ENCODE measurements at places on chromosomes 3 and 15.

DNA sequence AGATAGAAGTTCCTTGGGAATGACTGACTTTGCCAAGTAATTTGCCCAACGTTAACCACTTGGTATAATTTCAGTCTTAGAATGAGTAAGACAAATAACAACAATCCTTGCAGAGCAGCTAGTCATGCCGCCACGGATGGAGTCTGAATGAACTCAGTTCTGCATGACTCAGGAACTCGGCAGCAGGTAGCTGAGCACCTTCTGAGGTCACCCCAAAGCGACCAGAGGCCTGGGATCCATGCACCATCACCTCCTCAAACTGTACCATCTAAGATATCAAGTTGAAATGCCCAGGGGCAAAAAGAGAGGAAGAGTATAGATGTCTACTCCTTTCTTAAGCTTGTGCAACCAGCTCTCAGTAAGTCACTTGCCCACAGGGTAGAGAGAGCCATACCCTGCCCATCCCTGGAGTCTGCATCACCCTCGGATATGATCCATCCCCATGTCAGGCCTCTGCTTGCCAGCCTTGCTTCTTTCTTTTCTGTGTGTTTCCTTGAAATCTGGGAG, 8.5 kb upstream of the CDCP1 start:
- DNase-seq: peak; percentile 69

- peak; percentile 41 for DNase-seq
Measured at GRCh38 chr15:41933771-41934170, 38.6 kb downstream of the EHD4 start.

GRCh38 chr3:40869939-40870338, 329.4 kb upstream of the CTNNB1 start:
- DNase-seq: no peak

DNA sequence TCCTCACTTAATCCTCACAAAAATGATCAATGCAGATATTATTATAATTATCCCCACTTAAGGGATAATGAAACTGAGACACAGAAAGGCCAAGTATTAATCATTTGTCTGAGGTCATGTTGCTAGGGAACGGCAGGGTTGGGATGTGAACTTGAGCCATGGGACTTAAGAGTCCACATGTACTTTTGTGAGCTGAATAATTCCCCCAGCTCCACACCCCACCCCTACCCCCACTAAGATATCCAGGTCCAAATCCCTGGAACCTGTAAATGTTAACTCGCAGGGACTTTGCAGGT, 290.5 kb upstream of the GADL1 start:
- DNase-seq: no peak

DNA sequence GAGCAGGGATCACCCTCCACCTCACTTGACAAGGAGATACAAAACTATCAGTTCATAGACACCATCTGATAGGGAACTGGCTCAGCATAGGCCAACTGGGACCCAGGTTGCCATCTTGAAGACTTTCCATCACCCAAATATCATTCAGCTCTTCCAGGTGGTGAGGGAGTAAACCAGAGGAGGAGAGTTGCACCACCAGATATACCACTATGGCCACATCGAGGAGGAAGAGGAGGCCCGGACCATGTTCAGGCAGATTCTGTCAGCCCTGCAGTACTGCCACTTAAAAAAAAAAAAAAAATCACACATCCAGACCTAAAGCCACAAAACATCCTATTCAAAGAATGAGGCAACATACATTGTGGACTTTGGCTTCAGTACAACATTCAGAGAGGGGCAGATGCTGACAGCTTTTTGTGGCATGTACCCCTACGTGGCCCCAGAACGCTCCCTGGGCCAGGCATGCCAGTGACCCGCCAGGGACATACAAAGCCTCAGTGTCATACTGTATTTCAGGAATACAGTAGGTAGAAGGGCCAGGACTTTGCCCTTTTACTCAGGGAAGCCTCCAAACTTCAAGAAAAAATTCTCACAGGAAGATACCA, 18.4 kb upstream of the EMC3 start:
- no peak for DNase-seq

DNA sequence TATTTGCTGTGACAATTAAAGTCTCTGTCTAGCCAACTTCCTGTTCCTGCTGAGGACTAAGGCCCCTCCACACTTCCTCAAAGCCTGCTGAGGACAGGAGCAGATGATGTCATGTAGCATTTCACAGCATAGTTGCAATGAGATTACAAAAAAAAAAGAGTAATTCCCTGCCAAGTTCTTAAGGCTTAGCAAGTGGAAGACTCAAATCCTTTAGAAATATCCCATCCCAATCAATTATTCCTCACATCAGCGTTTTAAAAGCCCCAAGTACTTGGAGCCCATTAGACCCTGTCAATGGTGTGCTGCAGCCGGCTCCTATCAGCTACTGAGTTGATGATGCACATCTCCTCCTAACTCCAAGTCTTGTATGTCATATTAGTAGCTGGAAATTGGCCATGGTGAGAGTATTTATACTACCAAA, 51.7 kb downstream of the TRANK1 start:
- peak; percentile 76 for DNase-seq

DNA sequence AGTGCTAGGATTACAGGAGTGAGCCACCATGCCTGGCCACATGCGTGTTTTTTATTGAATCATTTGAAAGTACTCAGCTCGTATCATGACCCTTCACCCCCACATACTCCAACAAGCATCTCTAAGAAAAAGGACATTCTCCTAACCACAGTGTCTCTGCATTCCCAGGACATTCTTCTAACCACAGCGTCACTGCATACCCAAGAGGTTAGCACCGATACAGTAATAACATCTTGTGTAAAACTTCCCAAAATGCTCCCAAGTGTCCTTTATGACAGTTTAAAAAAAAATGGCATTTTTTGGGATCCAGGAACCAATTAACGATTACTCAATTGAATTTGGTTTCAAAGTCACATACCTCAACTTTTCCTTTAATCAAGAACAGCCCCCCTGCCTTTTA, 39.6 kb downstream of the FLNB start:
- DNase-seq: peak; percentile 92

DNA sequence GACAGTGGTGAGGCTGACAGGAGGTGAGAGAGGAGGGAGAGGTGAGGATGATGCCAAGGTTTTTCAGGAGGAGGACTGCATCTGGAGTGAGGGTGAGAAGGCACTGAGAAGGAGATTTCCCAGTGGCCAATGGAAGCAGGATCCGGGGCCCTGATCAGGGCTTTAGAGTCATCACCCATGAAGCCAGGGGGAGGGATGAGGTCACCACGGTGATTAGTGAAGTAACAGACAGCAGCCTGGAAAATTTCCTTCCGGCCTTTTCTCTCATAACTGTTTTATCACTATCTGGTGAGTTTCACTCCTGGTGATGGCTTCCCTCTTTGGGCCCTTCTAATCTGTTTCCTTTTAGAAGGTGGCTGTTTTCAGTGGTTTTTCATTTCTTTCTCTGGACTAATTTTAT, 80.5 kb upstream of the WNT5A start:
- DNase-seq: peak; percentile 57

DNA sequence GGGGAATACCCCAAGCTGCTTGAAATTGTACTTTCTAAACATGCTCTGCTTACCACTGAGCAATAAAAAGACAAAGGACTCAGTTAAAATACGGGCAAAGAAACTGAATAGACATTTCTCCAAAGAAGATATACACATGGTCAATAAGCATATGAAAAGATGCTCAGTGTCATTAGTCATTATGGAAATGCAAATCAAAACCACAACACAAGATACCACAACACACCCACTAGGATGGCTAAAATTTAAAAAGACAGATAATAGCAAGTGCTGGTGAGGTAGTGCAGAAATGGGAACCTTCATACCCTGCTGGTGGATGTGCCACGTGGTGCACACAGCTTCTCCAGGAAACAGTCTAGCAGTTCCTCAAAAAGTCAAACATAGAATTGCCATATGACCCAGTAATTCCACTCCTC, 21.3 kb downstream of the LRIG1 start:
- DNase-seq: no peak

DNA sequence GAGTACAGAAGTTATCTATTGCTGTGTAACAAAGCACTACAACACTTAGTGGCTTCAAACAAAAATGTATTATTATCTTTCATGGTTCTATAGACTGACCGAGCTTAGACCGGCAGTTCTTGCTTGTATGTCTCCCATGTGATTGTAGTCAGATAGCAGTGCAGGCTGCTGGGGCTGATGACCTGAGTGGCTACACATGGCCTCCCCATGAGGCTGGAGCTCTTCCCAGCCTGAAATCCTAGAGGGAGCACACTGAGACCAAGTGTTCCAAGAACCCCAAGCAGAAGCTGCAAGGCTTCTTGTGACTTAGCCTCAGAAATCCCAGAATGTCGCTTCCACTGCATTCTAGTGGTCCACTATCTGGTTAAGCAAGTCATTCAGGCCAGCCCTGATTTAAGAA, 141.2 kb upstream of the TLE3 start:
- DNase-seq: no peak

DNA sequence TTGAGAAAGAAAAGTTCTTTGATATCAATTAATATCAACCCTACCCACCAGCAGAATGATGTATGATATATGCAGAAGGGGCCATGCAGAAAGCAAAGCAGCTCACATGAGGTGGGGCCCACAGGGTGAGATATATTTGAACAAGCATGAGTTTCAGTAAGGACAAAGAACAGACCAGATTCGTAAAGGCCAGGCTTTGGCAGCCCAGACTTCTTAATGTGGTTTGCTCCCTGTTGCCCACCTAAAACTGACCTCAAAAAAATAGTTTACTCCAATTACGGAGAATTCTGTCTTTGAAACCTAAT, 255.7 kb upstream of the WNT5A start:
- no peak for DNase-seq

DNA sequence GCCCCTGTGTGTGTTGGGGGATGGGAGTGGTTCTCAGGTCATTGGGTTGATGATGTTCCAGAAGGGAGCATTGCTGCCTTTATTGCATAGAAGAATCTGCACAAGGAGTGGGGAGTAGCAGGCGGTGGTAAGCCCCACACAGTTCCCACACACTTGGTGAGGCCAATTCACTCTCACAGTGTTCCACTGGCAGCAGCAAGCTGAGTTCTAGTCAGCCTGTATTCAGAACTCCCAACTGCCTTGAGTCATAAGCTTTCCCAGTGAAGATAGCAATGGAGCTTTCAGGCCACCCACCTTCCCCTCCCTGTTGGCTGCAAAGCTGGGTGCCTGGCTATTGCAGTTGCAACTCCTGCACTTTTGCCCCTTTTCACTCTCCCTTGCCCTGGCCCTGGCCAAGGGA, 181.1 kb upstream of the RBMS3 start:
- peak; percentile 28 for DNase-seq

DNA sequence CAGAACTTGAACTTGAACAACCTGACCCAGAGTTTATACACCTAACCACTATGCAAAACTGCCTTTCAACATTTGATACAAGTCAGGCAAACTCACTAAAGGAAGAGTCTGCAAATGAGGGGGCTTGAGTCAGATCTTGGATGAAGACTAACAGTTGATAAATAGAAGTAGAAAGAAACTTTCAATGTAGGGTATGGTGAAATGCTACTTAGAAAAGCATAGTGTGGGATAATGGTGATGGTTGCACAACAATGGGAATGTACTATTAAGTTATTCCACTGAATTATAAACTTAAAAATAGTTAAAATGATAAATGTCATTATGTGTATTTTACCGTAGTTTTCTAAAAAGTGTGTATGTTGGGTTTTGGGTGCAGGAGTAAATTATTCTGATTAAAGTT, 19.7 kb upstream of the ZNF280D start:
- no peak for DNase-seq

- no peak for DNase-seq
Measured at GRCh38 chr3:69385123-69385722, 665 bp downstream of the FRMD4B start.

DNA sequence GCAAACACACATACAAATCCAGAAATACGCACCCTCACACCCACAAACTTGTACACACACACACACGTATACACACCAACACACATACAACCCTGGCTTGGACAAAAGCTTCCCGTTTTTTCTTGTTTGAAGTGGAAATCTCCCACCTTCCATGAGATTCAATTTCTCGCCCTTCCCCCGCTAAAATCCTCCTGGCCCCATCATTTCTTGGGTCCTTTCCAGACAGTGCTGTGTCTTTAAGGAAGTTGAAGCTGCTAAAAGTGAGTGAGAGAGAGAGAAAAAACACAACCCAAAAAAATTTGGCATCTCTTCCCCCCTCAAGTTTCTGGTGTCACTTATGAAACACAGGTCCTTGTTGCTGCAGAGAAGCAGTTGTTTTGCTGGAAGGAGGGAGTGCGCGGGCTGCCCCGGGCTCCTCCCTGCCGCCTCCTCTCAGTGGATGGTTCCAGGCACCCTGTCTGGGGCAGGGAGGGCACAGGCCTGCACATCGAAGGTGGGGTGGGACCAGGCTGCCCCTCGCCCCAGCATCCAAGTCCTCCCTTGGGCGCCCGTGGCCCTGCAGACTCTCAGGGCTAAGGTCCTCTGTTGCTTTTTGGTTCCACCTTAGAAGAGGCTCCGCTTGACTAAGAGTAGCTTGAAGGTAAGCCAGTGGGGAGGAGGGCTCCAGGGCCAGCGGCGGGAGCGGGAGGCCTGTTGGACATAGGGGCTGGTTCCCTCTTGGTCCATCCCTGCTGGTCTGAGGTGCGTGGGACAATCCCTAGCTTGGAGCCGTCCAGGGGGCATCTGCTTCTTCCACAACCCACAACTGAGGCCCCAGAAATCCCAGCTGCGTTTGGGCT, at the start of gene ISLR:
TSS of gene ISLR (plus strand) at position 331 of the 839 bp plus-strand sequence. CDS start 1,149 bp downstream, outside the sequence.
- peak; percentile 8 for DNase-seq

GRCh38 chr3:173744895-173745294, 347.4 kb downstream of the NLGN1 start:
- no peak for DNase-seq

DNA sequence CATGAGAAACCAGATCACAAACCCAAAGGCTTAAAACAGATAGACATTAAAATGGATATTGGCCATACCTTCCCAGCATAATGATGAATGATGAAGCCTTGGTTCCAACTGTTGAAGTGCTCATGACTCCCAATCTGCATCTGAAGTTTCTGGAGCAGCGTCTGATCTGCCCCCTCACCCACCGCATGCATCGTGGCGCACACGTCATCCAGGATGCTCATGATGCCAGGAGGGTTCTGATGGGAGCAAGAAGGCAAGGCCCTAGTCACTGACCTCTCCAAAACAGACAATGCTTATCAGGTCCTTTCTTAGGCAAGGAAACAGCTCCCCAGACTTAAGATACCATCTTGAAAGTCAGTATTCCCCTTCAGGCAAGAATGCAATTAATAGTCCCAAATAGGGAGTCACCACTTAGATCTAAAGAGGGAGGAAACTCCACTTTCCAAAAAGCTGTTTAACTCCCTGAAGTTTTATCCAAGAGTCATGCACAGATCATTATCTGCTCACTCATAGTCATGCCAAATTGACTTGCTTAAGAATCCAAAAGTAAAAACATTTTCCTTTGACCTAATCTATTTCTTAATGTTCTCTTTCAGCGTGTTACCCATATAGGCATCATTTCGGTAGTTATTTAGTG, 2.1 kb downstream of the LDHAL6B start:
- no peak for DNase-seq

GRCh38 chr15:55897560-55898336, 95.7 kb downstream of the NEDD4 start:
- DNase-seq: peak; percentile 61

- DNase-seq: no peak
Measured at GRCh38 chr3:152446495-152446894, 177.8 kb downstream of the MBNL1 start.

- no peak for DNase-seq
Measured at GRCh38 chr3:42749753-42750231, 23.3 kb downstream of the CCDC13 start.

Measured in IMR-90 (cell line).